ENCODE measurements at places on chromosomes 5 and 9.

- no peak for DNase-seq
These were observed 65.3 kb upstream of the PPP1R26 start for GRCh38 chr9:135414293-135414692.

- no peak for DNase-seq
These were observed 60.1 kb downstream of the GADD45G start for GRCh38 chr9:89664896-89665329.

GRCh38 chr5:9524941-9525340 is 20.9 kb downstream of the SEMA5A start:
- no peak for DNase-seq

DNA sequence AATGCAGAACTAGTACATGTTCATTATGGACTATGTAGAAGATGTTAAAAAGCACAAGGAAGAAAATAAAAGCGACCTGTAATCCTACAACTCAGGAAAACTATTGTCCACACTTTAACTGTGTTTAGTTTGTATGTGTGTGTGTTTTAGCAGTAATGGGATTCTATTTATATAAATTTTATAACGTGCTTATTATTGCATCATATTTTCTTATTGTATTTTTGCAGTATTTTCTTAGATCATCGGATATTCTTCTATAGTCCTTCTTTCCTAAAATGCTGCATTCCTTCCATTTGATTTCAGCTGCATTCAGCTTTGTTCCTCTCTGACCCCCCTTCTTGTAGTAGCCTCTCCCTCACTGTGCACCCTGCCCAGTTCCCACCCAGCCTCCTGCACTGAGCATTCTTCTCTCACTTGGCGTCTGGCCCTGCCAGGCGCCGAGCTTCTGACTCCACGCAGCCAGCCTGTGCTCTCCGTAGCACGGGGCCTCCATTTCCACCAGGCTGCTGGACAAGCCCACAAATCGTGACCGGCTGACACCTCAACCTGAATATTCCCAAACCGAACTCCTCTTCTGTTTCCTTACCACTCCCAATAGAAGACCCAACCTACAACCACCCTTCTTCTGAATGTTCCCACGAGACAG is 39.9 kb downstream of the MVB12B start:
- no peak for DNase-seq

- DNase-seq: no peak
These were observed 18.0 kb upstream of the MRNIP start for GRCh38 chr5:179876610-179876952.

DNA sequence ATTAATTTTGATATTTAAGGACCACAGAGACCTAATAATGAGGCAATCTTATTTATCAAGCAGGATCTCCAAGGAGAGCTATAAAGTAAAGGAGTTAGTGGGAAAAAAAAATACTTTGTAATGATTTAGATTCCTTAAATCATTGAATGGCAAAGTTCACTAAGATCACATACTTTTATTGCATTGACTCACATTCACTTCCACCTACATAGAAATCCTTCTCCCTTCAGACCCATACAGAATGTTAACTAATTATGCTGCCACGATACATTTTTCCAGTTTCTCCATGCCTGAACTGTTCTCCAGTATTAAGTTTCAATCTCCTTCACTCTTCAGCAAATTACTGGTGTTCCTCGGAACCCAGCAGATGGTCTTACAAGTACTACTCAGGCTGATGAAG is 388.7 kb downstream of the EFNA5 start:
- no peak for DNase-seq

GRCh38 chr5:1118231-1118698 is 6.4 kb upstream of the SLC12A7 start:
- DNase-seq: no peak

GRCh38 chr9:98558575-98558974 is 150.2 kb downstream of the GABBR2 start:
- DNase-seq: no peak

DNA sequence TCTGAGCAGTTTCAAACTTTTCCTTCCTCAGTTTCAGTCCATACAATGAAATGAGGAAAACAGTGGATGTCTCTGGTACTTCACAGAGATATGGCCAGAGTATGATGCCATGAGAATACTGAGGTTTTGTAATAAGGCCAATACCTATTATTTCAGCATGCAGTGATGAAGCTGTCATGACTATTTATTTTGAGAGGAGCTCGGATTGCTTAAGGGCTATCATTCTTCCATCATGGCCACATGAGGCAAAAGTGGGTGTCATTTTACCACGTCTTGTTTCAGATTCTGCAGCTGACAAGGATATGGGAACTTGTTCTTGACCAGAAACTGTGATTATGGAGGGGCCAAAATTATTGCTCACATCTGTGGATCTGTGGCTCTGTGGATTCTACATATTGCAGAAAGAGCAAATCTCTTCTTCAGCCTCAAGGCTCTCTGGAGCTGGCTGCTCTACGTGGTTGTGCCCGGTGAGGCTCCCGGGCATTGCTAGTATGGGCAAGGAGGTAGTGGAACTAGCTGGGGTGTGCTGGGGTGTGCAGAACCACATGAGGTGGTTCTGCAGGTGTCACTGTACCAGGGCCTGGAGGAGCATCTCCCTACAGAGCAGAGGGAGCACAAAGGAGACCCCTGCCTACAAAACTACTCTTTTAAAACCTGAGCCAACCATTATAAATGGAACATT is 180.3 kb downstream of the SEMA6A start:
- no peak for DNase-seq

DNA sequence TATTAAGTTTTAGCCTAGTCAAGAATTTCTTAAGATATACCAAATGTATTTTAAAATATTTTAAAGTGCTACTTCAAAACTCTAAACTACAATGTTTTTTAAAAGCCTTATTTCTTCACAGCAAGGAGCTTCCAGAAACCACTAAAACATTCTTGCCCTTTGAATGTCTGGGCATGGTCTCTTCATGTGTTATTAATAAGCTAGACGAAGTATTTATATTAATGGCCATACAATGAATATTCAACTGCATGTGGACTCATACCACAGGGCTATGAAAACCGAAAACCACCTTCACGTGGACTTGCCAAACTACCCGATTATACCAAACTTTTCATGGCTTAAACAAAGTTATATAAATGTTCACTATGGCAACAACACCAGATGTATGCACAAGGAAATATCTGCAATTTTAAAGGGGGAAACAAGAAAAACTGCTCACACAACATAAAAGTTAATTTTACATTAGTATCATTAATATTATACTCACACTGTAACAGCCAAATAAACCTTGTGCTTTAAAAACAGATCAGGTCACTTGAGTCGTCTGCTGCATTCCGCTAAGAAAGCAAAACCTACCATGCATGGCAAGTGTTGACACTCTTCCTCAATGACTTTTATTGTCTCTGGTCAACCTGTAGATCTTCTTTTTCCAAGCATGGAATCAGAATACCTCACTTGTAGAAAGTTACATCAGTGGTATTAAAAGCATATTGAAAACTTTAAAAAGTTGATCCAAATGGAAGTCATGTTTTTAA is 246.3 kb downstream of the BNC2 start:
- no peak for DNase-seq

DNA sequence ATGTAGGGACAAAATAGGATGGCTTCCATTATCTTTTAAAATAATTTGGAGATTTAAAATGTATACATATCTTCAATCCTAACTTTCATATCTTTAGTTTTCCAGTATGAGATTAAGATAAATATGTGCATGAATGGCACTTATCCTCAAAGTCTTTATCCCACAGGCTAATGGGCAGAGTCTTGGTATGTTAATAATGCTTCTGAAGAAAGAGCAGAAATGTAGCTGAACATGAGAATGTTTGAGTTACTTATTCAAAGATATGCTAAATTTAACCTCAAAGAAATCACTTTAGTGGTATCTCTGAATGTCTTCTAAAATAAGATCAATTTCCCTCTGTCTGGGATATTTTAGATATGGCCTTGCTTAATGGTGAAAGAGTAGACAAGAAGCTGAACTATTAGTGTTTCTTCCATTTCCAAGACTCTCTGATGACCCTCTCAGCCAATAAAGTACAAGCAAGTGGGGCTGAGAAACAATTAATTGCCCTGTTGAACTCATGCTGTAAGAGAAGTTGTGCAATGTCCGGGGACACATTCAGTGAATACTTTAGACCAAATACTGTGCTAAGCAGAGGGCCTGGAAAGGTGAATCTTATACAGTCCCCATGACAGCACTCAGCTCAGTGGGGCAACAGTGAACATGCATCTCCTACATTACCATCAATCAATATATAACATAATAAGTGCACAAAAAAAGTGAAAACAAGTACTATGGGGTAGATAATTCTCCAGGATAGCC is 50.0 kb upstream of the ADAMTSL1 start:
- no peak for DNase-seq

- DNase-seq: no peak
These were observed 57.7 kb downstream of the MAPKAP1 start for GRCh38 chr9:125649315-125649714.

GRCh38 chr5:166596043-166596442 is 1695.4 kb upstream of the WWC1 start:
- no peak for DNase-seq

GRCh38 chr5:14413331-14413750 is 168.3 kb upstream of the OTULINL start:
- DNase-seq: no peak

GRCh38 chr9:101383361-101383760 is 1.4 kb downstream of the BAAT start:
- DNase-seq: no peak

DNA sequence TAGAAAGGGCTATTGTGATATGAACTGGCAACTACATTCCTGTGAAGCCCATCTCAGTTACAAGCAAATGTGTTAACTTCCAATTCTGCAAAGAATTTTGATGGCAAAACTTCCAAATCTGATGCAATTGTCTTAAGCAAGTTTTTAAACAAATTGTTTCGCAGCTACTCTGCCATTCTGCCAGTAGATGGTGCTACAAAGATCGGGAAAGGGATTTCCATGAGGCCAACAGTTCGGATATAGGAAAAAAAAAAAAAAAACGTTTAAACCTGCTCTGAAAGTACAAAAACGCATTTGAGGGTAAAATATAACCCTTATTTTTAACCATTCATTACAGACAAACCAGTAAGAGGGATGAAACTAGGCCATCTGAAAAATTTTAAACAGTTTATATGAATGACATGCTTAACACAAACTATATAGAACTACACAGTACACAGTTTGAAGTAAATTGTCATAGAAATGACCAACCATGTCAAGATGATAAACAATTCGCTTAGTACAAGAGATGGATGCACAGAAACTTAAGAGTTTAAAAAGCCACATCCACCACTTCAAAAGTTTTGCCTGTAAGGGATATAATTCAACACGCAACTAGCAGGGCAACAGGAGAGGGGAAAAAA is 2.2 kb downstream of the HNRNPA0 start:
- peak; percentile 69 for DNase-seq

- DNase-seq: no peak
These were observed 13.3 kb upstream of the GNG10 start for GRCh38 chr9:111648066-111648465.

DNA sequence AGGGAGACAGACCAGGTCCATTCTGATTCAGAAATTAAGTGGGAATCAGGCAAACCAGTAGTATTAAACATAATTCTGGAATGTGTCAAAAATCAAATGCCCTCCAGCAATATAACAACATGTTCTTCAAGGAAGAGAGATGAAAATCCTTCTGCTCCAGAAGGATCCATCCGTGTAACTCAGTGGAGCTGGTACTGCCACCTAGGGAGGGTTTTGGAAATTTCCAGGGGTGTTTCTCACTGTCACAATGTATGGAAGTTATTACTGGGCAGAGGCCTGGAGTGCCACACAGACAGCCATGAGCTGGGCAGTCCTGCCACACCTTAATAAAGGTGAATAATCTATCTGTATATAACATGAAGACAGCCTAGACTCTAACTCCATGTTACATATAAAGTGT is 87.5 kb downstream of the TTLL11 start:
- DNase-seq: no peak

DNA sequence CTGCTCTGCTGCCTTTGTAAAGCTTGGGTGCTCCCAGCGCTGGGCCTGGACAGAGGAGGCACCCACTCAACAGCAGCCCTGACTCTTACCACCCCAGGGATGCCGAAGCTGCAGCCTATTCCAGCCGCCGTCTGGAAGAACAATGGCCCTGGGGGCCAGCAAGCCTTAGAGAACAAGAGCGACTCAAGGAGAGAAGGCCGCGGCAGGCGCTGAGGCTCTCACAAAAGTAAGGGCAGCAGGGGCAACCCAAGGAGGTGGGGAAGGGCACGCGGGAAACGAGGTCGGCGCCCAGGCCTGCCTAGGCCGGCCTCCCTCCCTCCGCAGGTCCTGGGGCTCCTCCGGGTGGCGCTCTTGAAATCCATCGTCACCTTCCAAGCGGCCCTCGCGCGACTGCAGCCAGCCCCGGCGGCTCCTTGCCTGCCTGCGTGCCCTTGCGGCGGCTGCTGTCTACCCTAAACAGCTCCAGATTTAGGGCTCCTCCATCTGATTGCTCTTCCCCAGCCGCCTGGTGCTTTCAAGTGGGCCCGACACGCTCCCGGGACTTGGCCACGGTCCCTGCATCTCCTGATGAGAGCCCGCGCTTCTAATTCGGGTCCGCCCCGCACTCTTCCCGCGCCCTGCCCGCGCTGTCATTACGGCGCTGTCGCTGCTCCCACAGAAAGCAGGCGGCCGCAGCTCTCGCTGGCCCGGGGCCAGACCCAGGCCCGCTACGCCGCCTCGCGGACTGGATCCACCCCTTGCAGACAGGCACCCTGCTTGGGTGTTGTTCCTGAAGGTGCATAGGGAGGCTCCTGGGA is 213.3 kb downstream of the SEMA6A start:
- no peak for DNase-seq

DNA sequence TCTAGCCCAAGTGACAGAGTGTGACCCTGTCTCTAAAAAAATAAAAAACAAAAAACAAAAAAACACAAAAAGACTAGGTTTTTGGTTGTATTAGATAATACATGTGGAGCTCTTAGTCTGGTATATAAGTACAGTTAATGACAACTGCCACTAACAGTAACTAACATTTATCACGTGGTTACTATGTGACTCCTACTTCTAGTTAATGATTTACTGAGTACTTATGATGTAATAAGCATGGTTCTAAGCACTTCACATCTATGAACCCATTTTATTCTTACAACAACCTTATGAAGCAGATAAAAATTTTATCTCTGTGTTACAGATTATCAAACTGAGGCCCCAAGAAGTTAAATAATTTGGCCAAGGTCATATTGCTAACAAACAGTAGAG is 6.1 kb upstream of the TMEFF1 start:
- DNase-seq: no peak

DNA sequence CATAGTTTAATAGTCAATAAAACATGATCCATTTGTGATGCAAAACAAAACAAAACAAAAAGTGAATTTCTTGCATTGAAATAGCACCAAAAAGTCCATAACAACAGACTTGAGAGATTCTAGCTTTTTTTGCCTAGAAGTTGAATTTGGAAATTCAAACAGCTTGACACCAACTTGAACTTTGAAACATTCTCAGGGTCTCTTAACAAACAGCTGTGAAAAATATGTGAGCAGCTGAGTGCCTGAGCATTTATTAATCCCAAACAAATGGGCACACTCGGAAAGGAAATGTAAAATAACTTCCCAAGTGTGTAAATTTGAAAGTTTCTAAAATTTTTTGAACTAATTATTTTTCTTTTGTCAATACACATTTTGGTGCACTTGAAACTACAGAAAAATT is 56.0 kb upstream of the HMHB1 start:
- no peak for DNase-seq
